ENCODE measurements at places on chromosomes 16 and 17.

GRCh38 chr17:58532555-58532951 lies 18.1 kb upstream of the MTMR4 start:
- DNase-seq = no peak

DNA sequence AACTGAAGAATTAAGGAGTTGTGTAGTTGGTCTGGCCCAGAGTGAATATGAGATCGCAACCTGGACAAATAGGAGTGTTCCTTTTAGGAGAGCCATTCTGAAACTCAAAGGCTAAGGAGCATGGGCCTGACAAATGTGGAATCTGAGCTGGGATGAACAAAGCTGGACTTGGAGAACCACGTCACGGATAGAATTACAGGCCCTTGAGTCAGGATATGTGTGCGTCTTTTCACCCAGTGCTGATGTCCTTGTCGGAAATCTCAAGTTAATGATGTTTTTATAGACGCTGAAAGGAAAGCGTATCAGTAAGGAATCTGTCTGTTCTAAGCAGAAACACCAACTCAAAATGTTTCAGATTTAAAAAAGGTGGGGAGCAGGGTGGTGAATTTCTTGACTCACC lies 173.8 kb upstream of the ZKSCAN2 start:
- DNase-seq = no peak

DNA sequence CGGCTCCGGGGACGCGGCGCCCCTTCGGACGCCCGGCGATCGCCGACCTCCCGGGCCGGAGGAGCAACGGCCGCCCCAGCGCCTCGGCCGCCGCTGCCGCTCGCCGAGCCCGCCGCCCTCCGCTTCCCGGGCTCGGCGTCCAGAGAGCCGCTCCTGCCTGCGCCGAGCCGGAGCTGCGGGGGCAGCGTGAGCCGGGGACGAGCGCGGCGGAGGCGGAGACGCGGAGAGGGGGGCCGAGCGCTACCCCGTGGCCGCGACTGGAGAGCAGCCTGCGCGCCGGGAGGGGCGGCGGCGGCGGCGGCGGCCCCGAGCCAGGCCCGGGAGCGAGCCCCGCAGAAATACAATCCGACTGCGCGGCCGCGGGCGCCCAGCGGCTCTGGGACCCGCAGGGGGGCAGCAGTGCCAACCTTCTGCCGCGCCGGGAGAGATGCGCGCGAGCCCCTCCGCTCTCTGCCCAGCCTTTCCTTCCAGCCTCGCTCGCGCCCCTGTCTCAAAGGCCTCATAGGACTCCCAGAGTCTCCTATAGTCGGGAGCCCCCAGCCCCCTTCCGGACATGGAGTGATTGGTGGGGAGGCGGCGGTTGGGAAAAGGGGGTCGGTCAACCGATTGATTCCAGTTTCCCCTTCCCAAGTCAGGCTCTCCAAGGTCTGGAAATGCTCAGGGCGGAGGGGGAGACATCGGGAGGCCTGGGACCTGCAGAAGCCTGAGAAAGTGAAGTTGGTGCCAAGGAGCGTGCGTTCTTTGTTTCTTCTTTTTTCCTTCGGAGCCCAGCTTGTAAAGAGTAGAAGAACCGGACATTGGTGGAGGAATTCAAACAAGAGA lies 1.0 kb upstream of the SDK2 start:
- DNase-seq = peak; percentile 48

DNA sequence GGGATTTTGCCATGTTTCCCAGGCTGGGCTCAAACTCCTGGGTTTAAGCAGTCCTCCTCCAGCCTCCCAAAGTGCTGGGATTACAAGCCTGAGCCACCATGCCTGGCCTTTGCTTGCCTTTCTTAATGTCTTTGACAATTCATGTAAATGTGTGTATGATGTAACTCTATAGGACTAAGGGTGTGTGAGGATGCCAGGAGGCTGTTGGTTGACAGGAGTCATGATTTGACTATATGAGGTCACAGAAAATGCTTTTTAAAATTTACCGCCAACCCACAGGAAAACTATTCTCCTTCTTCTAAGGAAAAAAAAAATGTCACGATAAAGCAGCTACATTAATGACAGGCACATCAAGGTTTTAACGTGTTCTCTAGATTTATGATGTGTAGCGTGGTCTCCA lies 118.8 kb downstream of the WWOX start:
- no peak for DNase-seq

DNA sequence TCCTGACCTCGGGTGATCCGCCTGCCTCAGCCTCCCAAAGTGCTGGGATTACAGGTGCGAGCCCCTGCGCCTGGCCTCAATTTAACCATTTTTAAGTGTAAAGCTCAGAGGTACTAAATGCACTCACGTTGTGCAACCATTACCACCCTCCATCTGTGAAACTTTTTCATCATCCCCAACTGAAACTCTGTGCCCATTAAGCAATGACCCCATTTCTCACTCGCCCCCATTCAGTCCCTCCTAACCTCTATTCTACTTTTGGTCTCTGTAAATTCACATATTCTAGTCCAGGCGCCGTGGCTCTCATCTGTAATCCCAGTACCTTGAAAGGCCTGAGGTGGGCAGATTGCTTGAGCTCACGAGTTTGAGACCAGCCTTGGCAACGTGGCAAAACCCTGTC lies 8.3 kb upstream of the SPNS3 start:
- DNase-seq = no peak

DNA sequence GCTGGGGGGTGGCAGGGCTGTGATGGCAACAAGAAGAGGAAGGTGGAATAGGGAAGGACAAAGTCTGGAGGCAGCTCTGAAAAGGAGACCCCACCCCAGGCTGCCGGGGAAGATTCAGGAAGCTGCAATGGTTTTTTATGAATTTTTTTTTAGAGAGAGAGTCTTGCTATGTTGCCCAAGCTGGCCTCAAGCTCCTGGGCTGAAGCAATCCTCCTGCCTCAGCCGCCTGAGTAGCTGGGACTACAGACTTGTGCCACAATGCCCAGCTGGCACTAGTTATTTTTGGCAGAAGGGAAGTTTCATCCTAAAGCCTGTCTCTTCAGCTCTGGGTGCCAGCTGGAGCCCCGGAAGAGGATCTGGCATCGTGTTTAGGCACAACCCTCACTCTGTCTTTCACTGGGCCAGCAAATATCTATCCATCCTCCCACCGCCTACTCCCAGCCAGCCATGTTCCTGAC lies 1.3 kb upstream of the CES3 start:
- DNase-seq = no peak

DNA sequence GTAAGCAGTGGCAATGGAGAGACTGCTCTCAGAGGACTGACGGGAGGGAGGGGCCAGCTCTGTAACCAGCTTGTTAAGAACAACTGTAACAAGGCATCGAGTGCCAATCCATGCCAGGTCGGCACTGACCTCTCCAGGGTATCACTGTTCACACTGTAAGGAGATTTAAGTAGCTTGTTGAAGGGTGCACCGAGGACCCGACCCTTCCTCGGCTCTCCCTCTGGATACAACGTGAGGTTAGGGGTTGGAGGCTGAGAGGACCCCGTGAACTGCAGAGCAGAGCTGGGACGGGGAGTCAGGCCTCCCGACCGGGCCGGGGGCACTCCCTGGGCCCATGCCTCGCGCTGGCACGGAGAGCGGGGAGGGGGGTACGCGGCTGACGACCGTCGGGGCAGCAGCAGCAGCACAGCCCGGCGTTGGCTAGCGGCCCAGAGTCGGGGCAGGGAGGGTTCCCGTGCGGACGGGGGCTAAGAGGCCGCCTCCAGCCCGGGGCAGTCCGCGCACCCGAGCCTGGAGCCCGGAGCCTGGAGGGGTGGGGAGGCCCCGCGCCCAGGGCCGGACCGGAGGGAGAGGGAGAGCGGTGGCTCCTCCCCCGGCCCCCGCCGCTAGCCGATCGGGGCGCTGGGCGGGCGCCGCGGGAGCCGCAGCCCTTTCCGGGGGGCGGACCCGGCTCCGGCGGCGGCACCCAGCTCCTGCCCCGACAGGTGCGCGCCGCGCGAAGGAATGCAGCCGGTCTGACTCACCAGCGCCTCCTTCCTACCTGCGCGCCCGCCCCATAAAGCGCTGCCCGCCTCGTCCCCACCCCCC lies at the start of gene ITGB4:
Gene ITGB4, plus strand, starts transcription at position 804 of the 807 bp plus-strand sequence. CDS start 3,245 bp downstream, outside the sequence.
- DNase-seq = peak; percentile 57

GRCh38 chr16:19833581-19833980 lies 51.1 kb downstream of the GPRC5B start:
- no peak for DNase-seq

- DNase-seq = no peak
These were observed 19.2 kb downstream of the CEP112 start for GRCh38 chr17:66172691-66173223.

GRCh38 chr16:22353191-22353919 lies 21.1 kb downstream of the CDR2 start:
- DNase-seq = no peak

- no peak for DNase-seq
These were observed 56.3 kb upstream of the IL34 start for GRCh38 chr16:70589998-70590471.

DNA sequence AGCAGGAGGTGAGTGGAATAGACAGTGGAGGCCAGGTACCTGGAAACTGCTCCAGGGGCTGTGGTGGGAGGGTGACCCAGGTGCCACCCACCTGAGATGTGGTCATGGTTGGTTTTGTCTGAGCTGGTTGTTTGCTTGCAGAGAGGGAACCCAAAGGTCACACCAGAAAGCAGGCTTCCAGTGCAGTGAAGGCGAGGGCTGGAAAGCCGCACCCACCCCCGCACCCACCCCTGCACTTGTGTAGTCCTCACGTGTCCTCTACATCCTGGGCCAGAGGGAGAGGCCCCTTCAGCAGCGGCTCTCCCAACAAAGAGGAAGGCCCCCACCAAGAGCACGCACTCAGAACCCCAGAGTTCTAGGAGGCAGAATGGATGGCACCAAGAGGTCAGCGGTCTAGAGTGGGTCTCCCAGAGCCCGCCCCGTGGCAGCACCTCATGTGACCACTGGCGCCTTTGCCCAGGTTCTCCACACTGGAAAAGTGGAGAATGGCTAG lies 92.6 kb upstream of the CBX4 start:
- DNase-seq = no peak

- no peak for DNase-seq
These were observed 29.7 kb upstream of the PEMT start for GRCh38 chr17:17621254-17621653.

GRCh38 chr16:78405833-78406232 lies 306.4 kb downstream of the WWOX start:
- DNase-seq = no peak

DNA sequence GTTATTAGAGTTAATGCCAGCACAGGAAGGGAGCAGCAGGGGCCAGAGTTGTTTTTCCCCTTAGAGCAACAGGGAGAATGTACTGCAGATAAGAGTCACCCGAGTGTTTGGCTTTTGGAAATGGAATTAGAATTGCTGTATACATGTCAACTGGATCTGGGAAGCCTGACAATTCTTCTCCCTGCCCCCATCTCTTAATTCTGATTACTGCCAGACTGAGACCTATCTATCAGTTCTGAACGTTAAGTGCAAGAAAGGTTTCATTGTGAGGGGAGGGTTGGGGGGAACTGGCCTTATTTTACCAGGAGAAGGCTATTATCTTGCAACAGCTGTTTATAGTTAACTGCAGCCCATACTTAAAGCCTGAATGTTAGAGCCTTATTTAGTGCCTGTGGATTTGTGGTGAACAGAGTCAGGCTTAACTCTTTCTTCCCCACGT lies 424.5 kb upstream of the CDH11 start:
- DNase-seq = no peak

DNA sequence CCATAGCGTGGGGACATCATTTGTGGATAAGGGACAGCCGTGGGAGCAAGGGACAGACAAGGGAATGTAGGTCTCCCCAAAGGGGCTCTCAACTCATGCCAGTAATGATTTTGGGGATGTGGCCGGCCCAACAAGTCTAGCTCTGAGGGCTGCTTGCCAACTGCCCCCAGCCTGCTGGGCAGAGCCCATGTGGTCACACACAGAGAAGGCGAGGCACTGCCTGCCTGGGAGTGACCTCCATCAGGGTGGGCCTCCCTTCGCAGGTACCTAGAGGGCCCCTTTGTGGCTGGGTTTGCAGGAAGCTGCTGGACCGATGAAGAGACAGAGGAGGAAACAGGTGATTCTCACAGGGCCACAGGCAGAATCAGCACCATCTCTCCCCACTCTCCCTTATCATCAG lies 177.1 kb downstream of the C16orf78 start:
- DNase-seq = no peak

DNA sequence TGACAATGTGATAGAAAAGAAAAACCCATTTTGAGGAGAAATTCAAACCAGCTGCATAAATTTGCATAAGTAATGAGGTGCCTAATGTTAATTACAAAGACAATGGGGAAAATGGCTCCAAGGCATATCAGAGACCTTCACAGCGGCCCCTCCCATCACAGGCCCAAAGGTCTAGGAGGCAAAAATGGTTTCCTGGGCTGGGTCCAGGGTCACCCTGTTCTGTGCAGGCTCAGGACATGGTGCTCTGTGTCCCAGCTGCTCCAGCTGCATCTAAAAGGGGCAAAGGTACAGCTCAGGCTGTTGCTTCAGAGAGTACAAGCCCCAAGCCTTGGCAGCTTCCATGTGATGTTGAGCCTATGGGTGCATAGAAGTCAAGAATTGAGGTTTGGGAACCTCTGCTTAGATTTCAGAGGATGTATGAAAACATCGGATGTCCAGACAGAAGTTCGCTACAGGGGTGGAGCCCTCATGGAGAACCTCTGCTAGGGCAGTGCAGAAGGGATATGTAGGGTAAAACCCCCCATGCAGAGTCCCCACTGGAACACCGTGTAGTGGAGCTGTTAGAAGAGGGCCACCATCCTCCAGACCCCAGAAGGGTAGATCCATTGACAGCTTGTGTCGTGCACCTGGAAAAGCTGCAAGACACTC lies 40.6 kb downstream of the IKZF3 start:
- no peak for DNase-seq

DNA sequence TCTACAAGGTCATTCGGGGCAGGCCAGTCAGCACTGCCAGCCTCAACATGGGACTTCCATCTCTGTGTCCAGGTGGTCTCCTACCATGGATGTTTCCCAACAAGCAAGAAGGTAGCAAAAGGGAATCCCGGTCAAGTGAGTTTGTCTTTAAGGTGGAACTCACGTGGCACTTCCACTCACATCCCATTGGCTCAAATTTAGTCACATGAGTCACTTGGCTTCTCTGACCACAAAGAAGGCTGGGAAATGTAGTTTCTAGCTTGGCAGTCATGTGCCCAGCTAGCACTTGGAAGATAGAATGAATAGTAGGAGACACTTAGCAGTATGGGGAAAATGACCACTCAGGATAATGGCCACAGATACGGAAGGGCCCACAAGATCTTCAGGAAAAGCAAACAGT lies 106.6 kb downstream of the AIPL1 start:
- no peak for DNase-seq

DNA sequence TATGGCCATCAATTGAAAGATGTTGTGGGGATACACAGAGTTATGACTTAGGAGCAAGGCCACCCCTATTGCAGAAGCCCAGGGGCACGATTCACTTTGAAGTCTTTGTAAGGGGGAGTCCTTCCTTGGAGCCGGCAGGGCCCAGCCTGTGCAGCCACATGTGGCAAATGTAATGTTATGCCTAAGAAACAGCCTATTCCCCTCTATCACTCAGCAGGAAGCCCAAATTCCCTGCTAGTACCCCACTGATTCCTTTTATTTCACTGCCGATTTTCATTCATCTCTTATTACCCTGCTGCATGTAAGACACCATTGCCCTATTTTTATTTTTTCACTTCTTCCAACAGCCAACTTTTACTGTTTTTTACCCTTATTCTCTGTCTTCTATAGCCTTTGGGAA lies 233.2 kb downstream of the PMP22 start:
- DNase-seq = no peak

DNA sequence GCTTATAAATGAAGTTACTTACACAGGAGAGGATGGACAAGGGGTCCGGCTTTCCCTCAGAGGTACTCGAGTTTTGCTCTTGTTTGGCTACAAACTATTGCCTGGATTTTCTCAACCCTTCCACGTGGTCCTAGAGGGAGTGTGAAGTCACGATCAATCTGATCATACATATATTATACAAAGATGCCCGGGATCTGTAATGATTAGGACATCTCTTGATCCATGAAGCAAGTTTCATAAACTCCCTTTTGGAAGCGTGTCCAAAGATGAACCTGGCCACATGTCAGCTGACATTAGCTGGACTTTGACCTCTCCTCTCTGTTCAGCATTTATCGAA lies 2.3 kb upstream of the CDH11 start:
- DNase-seq = no peak

All from stimulated activated naive CD4-positive, alpha-beta T cell (primary cell).